ENCODE measurements at places on chromosomes 4 and X. TPM values are rescaled to one million over a fixed set of nuclear protein-coding genes. Genes with fewer than 3 reads are reported as not detected.

GRCh38 chr4:77120886-77121508 lies 36.0 kb upstream of the CCNG2 start:
- DNase-seq: no peak

DNA sequence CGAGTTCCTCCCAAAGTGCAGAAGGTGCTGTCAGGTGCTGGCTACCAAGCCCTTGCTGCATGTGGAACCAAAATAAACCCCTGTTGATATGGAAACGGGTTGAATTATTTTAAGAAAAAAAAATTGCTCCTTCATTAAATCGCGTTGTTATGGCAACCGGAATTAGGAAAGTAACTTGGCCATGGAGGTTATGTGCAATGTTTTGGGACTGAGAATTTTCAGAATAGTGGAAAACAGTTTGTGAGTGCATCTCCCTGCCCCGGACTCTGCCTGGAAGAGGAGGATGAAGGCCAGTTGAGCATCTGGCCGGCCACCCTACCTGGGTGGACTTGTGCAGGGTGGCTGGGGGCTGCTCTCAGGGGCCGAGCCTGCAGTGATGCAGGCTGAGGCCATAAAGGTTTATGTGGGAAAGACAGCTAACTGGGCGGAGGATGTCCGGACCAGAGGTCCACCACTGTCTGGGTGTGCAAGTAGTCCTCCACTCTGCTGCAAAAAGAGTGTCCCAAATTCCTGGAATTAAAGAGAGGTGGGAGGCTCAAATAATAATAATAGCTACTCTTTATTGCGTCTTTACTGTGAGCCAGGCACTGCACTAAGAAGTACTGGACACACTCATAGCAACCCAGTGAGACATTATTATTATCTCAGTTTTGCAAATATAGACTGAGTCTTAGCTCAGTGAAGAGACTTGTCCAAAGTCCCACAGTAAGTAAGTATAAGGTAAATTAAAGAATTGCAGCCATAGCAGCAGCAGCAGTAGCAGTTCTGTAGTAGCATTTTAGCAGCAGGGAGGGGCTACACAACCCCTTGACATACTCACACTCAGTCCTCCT lies 20.6 kb downstream of the RTL5 start:
- no peak for DNase-seq

DNA sequence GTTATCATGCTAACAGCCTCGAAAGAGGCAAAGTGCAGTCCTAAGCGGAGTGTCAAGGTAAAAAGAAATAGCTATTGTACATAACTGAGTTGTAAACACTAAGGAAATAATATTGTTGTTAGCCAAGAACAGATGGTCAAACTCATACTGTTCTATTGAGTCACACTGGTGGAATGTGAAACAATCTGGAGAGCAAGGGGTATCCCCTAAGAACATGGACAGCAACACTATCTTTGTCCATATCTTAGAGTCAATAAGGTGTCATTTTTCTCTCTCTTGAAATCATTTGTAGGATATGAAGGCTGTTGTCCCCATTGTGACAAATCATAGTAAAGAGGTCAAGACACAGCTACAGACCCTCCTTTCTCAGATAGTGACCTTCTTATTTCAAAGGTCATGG lies 4.5 kb upstream of the PDGFC start:
- DNase-seq: no peak

DNA sequence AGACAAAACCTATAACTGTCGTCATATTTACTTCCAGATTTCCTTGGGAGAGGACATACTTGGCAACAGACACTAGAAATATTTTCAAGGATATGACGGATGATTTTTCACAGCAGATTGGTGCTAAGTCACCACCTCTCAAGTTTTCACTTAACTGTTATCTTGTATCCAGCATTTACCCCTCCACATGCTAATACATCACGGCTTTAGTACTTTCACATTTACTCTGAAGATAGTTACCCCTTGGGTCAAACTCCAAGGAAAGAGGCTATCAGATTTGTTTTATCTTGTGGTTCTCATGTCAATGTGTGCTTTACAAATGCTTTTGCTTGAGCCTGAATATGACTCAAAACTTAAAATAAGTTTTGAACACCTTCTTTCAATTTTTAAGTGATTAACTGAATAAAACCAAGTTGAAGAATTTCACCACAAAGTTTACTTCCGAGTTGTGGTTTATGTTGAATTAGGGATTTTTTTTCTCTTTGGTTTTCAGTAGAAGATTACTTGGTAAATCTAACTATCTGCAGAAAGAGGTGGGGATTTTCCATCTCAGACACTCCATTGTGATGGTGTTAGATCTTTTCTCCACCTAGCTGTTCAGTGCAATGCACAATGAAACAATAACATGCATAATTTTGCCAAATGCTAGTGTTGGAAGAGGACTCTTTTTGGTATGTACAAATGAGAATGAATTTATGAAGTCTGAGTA lies 75.4 kb upstream of the FAT1 start:
- no peak for DNase-seq

Gene DDX60
- total RNA-seq: 45.6 TPM

Gene FGF13
- 2.3 TPM for total RNA-seq
